ENCODE measurements at places on chromosomes 11 and 22. TPM values are rescaled to one million over a fixed set of nuclear protein-coding genes. Genes with fewer than 3 reads are reported as not detected.

SREBF2 gene
- total RNA-seq: 97.7 TPM

IGSF22 gene
- not detected for total RNA-seq

FAM83F gene
- total RNA-seq: not detected

PHF21B gene
- total RNA-seq: not detected

RFPL3 gene
- total RNA-seq: not detected

GSTT2 gene
- 0.13 TPM for total RNA-seq

ADAMTS8 gene
- total RNA-seq: 3.8 TPM

TEX12 gene
- total RNA-seq: not detected

KRTAP5-11 gene
- not detected for total RNA-seq

CADM1 gene
- 19.9 TPM for total RNA-seq

C22orf42 gene
- total RNA-seq: not detected

TRIM64 gene
- not detected for total RNA-seq

MS4A4A gene
- total RNA-seq: 10.5 TPM

BET1L gene
- 41.6 TPM for total RNA-seq

SLC5A1 gene
- total RNA-seq: not detected

ASPHD2 gene
- total RNA-seq: 5.5 TPM

MEI1 gene
- total RNA-seq: not detected

APOL5 gene
- not detected for total RNA-seq

OR51M1 gene
- not detected for total RNA-seq

POU2AF1 gene
- not detected for total RNA-seq

SYT12 gene
- total RNA-seq: 3.4 TPM

C11orf87 gene
- total RNA-seq: not detected

ALG12 gene
- 35.4 TPM for total RNA-seq

SELENOM gene
- 373 TPM for total RNA-seq

VPREB3 gene
- total RNA-seq: not detected

DBX1 gene
- not detected for total RNA-seq

All from epithelial cell of alveolus of lung (primary cell).